Stimulated activated CD8-positive, alpha-beta memory T cell treated with anti-CD3 and anti-CD28 coated beads, Interleukin-2, amount 100 ng/mL, for 1 hour (primary cell): ENCODE measurements at places on chromosomes 12 and 14.

DNA sequence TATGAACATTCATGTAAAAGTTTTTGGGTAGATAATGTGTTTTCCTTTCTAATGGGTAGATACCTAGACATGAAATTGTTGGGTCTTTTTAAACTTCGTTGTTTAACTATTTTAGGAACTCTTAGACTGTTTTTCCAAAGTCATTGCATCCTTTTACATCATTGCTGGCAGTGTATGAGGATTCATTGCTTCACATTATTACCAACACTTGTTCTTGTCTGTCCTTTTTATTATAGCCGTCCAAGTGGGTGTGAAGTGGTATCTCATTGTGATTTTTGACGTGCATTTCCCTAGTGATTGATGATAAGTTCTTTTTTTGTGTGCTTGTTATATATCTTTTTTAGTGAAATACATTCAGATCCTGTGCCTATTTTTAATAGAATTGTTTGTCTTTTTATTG, 39.4 kb downstream of the USP15 start:
- no peak for DNase-seq

DNA sequence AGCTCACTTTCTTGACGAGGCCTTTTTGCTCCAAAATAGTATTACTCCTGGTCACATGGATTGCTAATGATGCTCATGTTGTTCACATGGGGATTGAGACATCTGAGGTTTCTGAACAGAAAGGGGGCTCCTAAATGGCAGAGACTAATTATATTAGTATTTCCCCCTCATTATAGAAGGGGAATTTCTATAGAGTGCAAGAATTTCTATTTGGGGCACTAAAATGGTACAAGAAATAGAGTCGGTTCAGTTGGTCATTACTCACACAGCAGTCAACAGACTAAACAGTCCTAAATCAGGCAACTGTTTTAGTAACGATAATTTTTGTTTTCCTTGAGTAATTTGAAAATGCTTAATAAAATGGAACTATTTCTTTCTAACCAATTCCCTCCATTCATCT, 108.9 kb downstream of the DACT1 start:
- no peak for DNase-seq

- DNase-seq: no peak
Measured at GRCh38 chr14:101891471-101891870, 72.9 kb upstream of the DYNC1H1 start.

- no peak for DNase-seq
Measured at GRCh38 chr14:86203843-86204242, 673.9 kb downstream of the FLRT2 start.

GRCh38 chr14:36513012-36513420, 7.0 kb downstream of the NKX2-1 start:
- DNase-seq: no peak

DNA sequence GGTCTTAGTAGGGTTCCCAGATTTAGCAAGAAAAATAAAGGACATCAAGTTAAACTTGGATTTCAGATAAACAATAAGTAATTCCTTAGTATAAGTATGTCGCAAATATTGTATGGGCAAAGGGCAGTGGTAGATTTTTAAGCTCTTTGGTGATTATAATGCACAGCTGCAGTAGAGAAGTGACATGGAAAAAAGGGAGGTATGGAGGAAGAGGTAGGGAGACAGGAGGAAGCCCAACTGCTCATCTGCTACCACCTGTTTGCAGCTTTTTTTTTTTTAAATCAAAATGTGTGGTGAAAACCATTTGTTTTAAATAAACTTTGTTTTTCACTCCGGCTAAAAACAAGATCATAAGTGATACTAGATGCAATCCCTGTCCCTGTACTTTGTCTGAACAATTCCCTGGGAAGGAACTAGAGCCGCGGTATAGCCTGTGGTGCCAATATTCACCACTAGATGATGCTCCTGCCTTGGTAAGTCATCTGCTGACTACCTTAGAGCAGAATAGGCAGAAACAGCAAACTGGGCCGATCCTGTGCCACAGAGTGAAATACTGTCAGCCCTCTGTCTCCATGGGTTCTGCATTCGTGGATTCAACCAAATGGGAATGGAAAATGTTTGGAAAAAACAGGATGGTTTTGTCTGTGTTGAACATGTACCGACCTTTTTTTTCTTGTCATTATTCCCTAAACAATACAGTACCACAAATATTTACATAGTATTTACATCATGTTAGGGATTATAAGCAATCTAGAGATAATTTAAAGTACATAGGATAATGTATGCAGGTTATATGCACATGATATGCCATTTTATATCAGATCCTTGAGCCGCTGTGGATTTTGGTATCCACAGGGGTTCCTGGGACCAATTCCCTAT, 62.4 kb upstream of the PLBD1 start:
- DNase-seq: peak; percentile 24

- no peak for DNase-seq
Measured at GRCh38 chr12:76341436-76342030, 6.7 kb downstream of the BBS10 start.

GRCh38 chr14:62491146-62491545, 554.1 kb downstream of the KCNH5 start:
- DNase-seq: no peak
